ENCODE measurements at places on chromosomes 7 and 10. TPM values are rescaled to one million over a fixed set of nuclear protein-coding genes. Genes with fewer than 3 reads are reported as not detected.

DNA sequence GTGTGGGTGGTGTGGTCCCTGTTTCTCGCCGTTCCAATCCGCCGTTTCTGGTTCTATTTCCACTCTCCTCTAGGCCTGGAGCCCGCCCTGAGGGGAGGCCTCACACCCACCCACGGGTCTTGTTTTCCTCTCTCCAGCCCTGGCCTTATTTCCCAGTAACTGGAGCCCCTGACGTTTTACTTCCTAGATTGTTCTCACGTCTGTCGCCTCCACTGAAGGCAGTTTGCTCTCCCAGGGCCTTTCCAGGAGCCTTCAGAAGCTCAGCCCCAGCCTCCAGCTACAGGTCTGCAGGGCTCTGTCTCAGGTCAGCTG, 30.6 kb downstream of the CFAP46 start:
- no peak for DNase-seq

DNA sequence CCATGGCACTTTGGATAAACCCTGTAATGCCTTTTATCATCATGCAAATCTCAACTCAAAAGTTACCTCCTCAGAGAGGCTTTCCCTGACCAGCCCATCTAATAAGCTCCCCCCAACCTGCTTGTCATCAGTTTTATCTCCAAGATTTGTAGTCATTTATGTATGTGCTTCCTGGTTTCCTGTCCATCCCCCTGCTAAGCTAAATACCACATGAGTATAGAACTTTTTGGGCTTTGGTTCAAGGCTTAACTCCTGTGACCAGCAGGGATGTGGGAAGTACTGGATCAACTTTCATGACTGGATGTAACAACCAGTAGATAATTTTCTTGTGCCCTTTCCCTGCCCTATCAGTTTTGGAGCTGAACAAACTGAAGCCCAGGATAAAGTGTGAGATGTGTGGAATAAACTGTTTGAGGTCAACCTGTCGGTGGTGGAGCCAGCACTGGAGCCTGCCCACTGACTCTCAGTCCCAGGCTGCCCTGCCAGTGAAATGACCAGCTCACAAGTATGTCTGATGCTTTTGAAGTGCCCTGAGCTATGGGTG, 148.6 kb downstream of the CYP26A1 start:
- DNase-seq, result peak; percentile 69

DNA sequence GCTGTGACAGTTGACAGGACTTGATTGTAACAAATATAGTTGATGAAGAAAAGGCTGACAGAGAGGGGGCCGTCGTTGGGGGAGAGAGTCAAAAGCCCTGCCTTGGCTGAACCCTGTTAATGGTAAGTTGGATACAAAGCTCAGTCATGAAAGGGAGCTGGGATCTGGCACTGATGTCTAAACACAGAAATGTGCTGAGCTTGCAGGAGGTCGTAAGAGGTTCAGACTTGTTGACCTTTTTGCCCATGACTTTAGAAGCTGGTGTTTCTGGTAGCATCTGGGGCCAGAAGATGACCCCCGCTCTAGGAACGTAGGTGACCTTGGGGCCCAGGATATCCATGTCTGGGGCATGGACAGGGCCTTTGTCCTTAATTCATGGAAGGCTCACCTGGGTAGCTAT, 294.7 kb downstream of the TCF7L2 start:
- DNase-seq, result no peak

DNA sequence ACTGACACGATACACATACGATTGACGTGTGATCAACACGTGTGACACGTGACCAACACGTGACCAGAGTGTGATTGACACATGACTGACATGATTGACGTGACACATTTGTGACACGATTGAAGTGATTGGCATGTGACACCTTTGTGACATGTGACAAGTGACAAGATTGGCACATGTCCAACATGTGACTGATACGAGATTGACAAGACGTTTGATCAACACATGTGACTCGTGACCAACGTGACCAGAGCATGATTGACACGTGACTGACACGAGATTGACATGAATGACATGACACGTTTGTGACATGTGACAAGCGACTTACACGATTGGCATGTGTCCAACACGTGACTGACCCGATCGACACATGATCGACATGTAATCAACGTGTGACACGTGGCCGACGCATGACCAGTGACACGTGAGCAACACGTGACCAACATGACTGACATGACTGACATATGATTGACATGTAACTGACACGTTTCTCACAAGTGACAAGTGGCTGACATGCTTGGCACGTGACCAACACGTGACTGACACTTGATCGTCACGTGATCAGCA, 22.0 kb downstream of the CRPPA start:
- DNase-seq, result peak; percentile 47

DNA sequence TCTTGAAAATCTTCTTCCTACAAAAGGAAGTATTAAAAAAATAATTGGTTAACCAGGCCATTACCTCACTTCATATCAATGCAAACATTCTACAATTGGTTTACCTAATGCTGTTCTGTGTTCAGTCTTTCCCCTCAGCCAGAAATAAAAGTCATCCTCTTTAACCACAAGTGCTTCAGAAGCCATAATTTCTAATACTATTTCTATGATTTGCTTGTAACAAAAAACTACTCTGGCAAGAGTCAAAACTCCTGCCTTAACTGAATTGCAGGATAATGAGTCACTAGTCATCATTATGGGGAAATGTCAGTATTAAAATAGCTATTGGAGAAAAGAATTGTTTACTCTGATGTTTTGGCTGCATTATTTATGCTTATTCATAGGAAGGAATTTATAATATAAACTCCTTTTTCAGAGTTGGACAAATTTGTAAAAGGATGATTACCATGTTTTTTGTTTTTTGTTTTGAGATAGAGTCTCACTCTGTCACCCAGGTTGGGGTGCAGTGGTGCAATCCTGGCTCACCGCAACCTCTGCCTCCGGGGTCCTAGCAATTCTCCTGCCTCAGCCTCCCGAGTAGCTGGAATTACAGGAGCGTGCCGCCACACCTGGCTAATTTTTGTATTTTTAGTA, 55.5 kb upstream of the ODAD2 start:
- peak; percentile 90 for DNase-seq

DNA sequence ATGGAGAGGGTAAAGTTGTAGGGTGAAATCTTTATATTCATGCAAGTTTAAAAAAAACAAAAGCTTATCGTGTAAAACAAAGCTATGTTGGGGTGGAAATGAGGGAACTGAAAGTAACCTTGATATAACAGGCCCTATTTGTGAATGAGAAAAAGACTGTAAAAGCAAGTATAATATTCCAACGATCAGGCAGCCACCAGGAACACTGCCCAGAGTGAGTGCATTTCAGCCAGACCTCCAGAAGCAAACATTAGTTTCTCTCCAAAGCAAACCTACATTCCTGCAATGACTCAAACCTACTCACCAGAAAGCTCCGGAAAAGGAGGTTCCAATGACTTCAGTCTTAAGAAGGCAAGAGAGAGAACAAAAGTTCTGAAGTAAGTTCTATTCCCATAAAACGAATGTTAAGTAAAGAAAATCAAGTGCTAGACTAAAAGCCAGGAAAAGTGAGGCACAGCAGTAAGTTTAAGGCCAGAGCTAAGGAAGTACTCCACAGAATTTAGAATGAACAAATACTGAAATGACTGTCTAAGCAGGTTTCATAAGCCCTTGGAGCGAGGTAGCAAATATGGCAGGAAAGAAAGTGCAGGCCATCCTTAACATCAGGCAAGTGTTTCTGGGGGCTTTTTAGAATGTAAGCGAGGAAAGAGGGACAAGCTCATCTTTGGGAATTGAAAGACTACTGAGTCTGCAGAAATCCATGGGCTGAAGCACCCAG, 493.1 kb downstream of the XPNPEP1 start:
- DNase-seq, result peak; percentile 62

GRCh38 chr10:107031931-107032699, 132.4 kb downstream of the SORCS1 start:
- DNase-seq, result no peak

DNA sequence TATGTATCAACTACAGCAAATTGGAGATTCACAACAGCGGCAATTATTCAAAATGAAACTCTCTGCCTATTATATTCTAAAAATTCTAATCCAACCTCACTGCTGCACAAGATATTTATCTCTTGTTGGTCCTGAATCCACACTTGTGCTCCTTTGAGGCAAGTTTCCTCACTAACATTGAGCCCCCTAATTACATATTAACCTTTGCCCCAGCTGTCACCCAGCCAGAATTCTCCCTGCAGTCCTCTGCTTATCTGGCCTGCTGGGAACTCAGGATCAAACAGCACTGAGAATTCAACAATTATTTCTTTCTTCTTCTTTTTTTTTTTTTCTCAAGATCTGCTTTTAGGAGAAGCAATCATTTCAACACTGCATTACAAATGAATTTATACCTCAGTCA, 21.5 kb upstream of the PLAC9 start:
- DNase-seq, result no peak

DNA sequence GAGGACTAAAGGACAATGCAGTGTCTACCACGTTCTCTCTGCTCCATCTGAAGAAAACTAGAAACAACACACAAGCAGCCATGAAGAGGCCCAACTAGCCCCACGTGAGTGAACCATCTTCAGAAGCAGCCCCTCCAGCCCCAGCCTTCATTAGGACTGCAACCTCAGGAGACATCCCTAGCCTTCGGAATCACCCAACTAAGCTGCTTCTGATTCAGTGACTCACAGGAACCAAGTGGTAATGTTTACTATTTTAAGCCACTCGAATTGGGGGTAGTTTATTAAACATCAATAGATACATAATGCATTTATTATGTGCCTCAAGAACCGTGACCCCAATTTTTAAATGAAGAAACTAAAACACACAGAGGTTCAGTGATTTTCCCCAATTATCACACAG, 22.6 kb downstream of the ARHGAP12 start:
- DNase-seq, result no peak

The PITX3 gene
- total RNA-seq, result under 0.01 TPM

The TMEM196 gene
- total RNA-seq, result not detected

The SPDYE5 gene
- not detected for total RNA-seq

The PPP1R9A gene
- under 0.01 TPM for total RNA-seq

The CCNY gene
- 35.0 TPM for total RNA-seq

The SMO gene
- total RNA-seq, result 2.3 TPM

Data from fibroblast of villous mesenchyme (primary cell).